Camera-type eye (tissue), 1 donor: ENCODE measurements at places on chromosomes 1 and 21. TPM values are rescaled to one million over a fixed set of nuclear protein-coding genes. Genes with fewer than 3 reads are reported as not detected.

ALX3 gene
- 2.5 TPM for total RNA-seq

S100A8 gene
- total RNA-seq, result 23.5 TPM

FRRS1 gene
- total RNA-seq, result 12.4 TPM

LCE3D gene
- not detected for total RNA-seq

SEMA4A gene
- total RNA-seq, result 12.1 TPM

C1orf226 gene
- 12.4 TPM for total RNA-seq

CRYAA gene
- 23.1 TPM for total RNA-seq

PLA2G4A gene
- total RNA-seq, result 11.1 TPM

HES2 gene
- total RNA-seq, result 1.2 TPM

TCEA3 gene
- 50.6 TPM for total RNA-seq

KCNJ15 gene
- 0.38 TPM for total RNA-seq

CREB3L4 gene
- 16.6 TPM for total RNA-seq

ACBD6 gene
- 57.0 TPM for total RNA-seq

CYYR1 gene
- total RNA-seq, result 12.6 TPM

DESI2 gene
- total RNA-seq, result 81.8 TPM

OR2T2 gene
- total RNA-seq, result not detected

PROK1 gene
- not detected for total RNA-seq

DIPK1A gene
- total RNA-seq, result 20.0 TPM

TNFSF18 gene
- total RNA-seq, result 0.16 TPM

KRTAP21-2 gene
- not detected for total RNA-seq

SMIM11 gene
- 19.1 TPM for total RNA-seq

JAM2 gene
- 55.3 TPM for total RNA-seq
